Esophagus squamous epithelium (tissue), 5 donors: ENCODE measurements at places on chromosomes 6 and 20.

DNA sequence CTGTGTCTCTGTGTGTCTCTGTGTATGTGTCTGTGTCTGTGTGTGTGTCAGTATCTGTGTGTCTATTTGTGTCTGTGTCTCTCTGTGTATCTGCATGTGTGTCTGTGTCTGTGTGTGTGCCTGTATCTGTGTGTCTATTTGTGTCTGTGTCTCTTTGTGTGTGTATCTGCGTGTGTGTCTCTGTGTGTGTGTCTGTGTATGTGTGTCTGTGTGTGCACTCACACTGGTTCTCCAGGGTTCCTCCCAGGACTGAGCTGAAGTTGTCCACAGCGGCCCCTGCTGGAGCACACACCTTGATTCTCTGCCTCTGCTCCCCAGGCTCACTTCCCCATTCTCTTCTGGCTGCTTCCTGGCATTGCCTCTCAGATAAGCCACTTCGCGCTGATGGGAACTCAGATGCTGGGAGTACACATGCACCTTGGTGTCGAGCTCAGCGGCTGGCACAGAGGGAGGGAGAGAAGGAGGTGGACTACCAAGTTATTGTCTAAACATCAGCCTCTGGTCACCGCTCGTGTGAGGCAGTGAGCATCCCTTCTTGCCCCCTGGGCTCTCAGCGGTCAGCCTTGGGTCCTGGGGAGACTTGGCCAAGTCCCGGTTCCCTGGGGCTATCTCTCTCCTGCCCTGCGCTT, 104.9 kb upstream of the NXT1 start:
- no peak for DNase-seq

DNA sequence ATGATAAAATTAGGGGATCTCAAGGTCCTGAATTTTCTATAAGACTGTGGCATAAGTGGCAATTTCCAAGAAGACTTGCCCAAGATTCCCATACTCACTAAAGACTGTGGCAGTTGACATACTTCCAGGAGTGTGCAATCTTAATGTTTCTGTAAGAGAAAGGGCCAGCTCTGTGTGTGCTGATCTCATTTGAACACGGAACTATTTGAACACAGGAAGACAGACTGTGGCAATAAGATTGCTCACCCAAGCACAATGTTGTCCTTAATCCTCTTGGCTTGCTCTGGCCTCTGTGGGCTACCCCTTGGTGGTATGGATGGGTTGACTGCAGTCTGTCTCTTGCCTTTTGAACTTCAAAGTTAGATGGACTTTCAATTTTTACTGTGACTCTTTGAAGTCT, 151.4 kb downstream of the PHF3 start:
- no peak for DNase-seq

- no peak for DNase-seq
Measured at GRCh38 chr6:54299542-54300269, 8.5 kb upstream of the TINAG start.

GRCh38 chr6:148532698-148533097, 190.1 kb downstream of the SASH1 start:
- no peak for DNase-seq

DNA sequence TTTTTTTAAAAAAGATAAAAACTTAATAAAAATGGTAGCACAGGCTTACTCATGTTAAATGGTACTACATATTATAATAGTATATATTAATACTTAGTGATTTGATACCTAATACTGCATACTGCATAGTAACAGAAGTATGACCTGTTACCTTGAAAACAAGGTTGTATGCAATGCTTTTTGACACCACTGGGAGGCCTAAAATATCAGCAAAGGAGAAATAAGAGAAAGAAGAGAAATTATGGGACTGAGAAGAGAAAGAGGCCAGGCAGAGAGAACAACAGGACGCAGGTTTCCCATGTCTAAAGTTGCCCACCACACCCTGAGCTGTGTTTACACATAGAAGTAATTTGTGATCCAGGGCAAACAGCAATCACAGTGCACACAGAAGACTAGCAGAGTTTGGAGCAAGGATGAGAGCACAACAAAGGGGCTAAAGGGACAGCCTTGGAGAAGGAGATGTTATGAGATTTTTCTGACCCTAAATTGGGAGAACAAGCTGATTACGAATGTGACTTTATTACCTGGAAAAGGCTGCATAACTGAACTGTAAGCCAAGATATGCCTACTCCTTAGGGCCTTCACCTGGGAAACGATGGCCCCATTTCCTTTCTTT, 73.2 kb downstream of the ROS1 start:
- DNase-seq: no peak

GRCh38 chr6:122412001-122412400, 12.5 kb downstream of the HSF2 start:
- DNase-seq: no peak

GRCh38 chr20:53643031-53643832, 49.6 kb upstream of the ZNF217 start:
- DNase-seq: no peak

- DNase-seq: no peak
Measured at GRCh38 chr20:20713244-20713765, 861 bp upstream of the RALGAPA2 start.

DNA sequence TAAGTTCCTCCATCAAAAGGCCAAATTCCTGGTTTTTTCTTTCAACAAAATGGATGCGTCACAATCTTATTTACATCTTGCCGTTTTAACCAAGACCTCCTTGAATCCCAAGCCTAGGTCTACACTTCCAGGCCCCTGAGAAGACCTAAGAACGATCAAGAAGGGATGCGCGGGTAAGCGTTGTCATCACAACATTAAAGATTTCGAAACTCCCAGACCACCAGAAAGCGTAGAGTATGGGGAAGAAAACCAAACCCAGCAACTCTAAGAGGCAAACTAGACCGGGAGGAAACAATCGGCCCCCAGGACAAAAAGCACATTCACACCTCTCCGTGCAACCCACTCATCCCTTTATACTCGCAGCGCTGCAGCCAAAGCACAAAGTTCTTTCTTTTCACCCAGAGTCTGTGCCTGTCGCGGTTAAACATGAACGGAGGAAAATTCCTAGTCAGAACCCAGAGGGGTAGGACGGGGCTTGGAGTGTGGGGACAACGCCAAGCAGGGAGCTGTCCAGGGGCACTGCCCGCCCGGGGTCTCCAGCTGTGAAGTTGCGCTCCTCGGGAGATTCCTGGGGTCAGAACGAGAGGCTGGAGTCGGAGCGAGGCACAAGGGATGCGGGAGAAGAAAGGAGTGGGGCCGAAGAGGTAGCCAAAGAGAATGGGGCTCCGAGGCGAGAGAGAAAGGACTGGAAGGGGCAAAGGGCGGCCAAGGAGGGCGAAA, 725 bp downstream of the OSER1 start:
- DNase-seq: no peak

GRCh38 chr20:53492212-53492611, 101.4 kb downstream of the ZNF217 start:
- DNase-seq: no peak

DNA sequence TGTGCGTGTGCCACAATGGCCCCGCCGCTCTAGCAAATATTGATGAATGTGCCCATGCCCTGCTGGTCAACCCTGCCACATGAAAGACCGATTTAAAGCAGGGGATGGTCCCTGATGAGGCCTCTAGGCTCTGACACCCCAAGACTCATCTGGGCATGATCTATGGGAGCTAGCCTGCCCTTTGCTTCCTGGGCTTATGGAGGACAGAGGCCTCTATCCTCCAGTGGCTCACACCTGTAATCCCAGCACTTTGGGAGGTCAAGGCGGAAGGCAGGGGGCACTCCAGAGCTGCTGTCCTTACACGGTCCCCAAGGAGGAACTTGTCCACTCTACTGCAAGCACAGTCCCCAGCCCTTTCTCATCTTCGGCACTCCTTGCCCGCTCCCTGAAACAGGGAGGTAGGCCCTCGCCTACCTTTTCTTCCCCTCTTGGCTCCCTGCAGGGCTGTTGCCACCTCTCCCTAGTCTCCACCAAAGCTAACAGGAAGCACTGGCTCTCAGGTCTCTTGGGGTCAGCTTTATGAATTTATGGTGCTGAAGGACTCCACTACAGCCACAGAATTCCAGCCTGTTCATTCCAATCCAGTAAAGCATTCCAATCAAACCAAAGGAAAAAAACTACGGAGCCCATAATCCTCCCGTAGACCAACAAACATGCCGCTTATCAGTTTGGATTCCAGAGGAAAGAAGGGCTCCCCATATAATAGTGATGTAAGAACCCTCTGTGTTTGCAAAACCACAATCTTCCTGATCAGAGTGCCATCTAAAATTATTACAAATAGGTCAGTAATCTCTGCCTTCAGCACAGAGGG, 48.7 kb upstream of the FOXQ1 start:
- DNase-seq: no peak

DNA sequence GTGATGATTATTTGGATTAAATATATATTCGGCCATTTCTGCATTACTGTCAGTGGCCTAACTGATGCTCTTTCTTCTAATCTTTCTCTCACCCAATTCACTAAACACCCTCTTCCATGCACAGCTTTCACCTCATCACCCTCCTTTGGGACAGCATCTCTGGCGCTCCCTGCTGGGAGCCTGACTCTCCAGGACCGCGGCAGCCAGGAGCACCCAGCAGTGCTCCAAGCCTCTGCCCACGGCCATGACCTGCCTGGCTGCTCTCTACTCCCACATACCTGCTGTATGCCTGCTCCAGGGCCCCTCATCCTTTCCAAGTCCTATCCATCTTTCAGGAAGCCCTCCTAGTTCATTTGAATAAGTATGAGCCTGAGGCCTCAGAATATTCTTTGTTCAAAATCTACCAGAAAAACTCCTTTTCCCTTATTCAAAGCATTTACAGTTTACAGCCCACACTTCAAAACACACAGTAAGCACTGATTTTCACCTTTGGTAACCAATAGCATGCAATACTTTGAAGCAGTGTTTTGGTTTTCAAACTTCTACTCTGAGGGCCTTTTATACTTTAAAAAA, 15.2 kb downstream of the CTCFL start:
- no peak for DNase-seq

DNA sequence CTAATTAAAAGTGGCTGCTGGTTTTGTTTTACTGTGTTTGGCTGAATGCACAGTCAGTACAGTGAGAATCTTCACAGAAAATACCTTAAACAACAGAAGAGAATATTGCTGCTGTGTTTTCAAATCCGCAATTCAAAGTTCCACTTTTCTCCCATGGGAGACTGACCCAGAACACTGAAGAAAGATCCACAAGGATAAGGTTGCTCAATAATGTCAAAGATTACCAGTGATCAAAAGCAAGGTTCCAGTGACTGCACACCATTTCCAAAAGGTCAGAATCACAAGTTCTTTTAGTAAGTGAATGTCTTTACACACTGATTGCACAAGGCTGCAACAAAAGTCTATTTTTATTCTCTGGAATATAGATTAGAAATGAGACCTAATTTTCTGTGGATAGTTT, 82.3 kb downstream of the EPHA7 start:
- no peak for DNase-seq

DNA sequence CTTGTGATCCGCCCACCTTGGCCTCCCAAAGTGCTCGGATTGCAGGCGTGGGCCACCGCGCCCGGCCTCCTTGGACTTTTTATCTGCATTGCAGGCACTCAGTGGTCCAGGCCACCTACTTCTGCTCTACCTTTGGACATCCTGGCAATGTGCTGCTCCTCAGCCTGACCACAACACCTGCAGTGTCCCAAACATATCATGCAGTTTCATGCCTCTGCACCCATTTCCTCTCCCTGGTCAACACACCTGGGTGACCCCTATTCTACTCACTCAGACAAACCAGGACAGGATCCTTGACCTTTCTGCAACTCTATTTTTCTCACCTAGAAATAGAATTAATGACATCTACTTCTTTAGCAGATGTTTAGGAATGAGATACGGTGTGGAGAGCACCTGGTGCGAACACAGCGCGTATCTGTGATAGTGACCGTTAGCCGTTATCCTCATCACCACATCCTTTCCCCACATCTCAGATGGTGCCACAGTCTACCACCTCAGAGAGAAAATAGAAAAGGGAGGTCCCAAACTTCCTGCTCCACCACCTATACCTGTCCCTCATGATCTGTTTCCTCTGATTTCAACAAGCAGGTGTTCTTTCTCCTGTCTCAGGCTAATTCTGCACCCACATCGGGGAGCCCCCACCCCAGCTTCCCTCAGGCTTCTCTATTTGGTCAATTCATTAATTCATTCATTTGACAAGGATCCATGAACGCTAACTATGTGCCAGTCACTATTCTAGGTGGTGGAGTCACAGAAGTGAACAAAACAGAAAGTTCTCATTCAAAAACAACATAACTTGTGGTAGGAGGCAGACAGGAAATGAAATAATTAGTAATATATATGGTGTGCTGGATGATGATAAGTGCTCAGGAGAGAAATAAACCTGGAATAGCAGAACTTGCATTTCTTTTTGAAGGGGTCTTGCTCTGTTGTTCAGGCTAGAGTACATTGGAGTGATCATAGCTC, 4.3 kb upstream of the BTN3A2 start:
- no peak for DNase-seq

- DNase-seq: no peak
Measured at GRCh38 chr6:23089981-23090380, 520.6 kb downstream of the HDGFL1 start.

GRCh38 chr6:143549221-143549948, 37.9 kb upstream of the FUCA2 start:
- no peak for DNase-seq

GRCh38 chr6:79863566-79863965, 83.8 kb downstream of the ELOVL4 start:
- DNase-seq: no peak

DNA sequence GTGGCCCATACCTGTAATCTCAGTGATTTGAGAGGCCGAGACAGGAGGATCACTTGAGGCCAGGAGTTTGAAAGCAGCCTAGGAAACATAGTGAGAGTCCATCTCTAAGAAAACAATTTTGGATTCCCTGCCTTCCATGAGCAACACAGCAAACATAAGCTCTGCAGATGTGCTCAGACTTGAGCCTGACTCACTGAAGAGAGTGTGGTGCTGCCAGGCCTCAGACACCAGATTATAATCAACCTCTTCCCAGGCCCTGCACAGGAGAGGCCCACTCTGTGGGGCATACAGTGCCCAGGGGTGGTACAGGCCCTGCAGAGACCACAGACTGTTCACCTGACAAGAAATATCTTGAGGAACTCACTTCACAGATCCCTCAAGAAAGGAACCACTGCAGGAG, 19.9 kb downstream of the HLA-DPB1 start:
- DNase-seq: no peak

DNA sequence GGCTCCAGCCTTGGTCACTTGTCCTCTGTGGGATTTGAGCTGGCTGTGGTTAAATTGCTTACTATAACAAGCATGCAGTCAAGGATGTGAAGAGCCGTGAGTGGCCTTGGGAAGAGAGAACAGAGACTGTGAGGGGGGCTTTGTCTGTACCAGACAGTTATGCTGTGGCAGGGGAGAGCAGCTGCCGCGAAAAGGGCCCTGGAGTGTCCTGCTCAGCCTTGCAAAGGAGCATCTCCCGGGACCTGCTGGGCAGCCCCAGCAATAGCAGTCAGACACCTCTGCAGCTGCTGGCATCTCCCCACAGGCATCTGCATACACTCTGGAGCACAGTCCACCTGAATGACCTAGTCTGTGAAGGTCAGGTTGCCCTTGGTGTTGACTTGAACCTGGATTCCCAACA, 6.3 kb downstream of the EBF4 start:
- no peak for DNase-seq

DNA sequence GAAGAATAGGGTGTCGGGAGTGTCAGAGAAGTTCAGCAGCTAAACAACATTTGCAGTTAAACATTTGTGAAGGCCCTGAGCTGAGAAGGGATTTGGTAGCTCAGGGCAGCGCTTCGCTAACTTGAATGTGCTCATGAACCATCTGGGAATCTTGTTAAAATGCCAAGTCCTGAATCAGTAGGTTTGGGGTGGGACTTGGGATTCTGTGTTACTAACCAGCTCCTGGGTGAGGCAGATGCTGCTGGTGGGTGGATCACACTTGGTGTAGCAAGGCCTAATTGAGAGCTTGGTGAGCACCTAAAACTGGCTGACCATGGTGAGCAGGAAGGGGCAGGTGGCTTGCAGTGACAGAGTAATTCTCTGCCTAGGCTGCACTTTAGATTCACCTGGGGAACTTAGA, 5.9 kb downstream of the PTPRA start:
- no peak for DNase-seq
